ENCODE measurements at places on chromosomes 16 and 17. TPM values are rescaled to one million over a fixed set of nuclear protein-coding genes. Genes with fewer than 3 reads are reported as not detected.

DNA sequence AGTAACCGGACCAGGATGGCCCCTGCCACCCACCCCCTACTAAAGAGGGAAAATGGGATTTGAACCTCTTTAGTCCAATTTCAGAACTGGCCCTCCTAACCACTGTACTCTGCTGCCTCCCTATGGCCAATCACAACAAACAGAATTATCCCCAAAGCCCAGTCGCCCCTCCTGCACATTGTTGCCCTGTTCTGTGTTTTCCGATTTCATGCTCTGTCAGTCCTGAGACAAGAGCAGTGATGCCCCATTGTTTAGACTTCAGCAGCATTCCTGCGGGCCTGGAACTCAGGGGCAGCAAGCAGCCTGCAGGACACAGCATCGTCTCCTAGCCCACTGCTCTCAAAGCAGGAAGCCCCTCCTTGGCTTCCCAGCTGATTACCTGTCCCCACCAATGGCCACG lies 20.5 kb upstream of the KLHL11 start:
- no peak for DNase-seq

GRCh38 chr17:4594931-4595684 lies 10.8 kb downstream of the SMTNL2 start:
- DNase-seq = peak; percentile 22

Gene MMP28
- polyA plus RNA-seq = 13.4 TPM

GRCh38 chr17:75412455-75413317 lies 7.2 kb upstream of the GRB2 start:
- peak; percentile 44 for DNase-seq

DNA sequence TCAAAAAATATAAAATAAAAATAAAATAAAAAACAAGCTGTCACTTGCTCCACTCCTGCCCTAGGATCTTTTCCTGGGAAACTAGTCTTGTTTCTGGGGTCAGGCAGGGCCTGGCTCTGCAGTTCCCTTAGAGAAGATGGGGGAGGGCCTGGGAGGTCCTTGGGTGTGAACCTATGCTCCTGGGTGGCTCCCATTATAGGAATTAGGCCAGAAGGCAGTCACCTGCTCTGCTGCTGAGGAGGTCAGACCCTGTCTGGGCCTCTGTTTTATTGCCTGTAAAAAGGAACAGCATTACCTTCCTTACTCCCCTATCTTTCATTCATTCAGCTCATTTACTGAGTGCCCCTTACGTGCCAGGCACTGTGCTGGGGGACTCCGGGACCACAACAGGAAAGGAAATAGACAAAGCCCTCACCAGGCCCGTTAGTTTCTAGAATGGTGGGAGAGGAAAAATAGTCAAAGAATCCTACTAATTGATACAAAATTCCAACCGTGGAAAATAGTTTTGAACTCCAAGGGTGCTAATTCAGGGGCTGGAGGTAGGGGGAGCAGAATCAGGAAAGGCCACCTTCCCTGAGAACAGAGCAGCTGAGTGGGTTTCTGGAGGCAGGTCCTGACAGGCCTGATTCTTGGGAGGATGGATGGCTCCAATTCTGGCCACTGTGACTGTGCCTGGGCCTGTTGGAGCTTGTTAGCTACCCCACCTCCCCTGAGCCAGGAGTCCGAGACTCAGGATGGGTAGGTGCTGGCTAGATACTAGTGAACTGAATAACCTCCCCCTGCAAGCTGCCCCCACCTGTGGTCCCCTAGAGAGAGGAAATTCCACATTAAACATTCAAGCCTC lies 1.3 kb upstream of the SLC46A1 start:
- DNase-seq = no peak

DNA sequence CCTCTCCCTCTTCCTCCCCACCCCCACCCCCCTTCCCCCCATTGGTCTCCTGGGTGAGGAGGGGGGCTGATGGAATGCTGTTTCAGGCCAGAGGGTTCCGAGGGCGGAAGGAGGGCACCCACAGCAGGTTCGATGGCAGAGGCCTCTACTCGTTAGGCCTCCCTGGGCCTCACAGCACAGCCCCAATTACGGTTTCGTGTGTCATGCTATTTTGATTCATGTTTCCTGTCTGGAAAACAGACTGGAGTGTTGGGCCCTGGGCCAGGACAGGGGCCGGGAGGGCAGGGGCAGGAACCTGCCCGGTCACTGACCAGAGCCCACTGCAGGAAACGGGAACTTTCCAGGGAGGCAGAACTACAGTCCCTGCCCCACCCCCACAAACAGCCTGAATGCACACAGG lies 138.2 kb downstream of the C16orf95 start:
- no peak for DNase-seq

DNA sequence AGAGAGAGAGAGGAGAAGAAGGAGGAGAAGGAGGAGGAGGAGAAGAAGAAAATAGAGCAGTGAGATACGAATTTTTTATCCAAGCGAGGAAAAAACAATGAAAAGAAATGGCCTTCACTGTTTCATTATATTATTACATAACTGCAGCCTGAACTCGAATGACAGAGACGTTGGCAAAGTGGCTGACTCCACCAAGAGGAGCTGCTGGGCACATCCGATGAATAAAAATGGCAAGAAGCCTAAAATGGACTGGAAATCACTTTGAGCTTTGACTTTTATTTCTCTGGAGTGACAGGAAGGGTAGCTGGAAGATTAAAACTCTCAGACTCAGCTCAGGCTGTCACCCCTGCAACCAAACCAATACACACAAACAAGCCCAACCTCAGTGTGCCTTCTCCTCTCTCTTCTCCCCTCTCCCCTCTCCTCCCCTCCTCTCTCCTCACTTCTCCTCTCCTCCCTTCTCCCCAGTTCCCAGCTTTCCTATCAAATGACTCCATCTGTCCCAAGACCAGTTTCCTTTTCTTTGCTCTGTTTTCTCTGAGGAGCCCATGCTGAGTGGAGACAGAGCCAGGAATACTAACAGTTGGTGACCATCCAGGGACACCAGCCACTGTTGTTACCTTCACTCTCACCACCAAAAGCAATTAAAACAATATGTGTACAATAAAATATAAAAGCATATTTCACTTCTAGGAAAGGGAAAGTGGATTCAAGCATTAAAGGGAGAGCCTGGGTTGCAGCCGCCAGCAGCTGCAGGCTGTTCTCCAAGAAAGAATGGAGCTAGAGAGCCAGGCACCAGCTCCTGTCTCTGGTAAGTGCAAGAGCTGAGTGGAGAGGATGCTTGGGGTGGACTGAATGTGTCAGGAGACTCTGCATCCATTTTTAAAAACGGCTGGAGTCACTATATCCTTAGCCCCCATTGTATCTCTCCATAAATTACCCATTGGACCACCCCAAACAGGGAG lies 51.2 kb downstream of the SOX9 start:
- DNase-seq = no peak

- no peak for DNase-seq
Observed at GRCh38 chr16:24749310-24749709, 19.9 kb downstream of the TNRC6A start.

Gene BEAN1
- polyA plus RNA-seq = not detected

Gene SLC2A4
- polyA plus RNA-seq = not detected

Gene C17orf113
- polyA plus RNA-seq = 0.09 TPM

DNA sequence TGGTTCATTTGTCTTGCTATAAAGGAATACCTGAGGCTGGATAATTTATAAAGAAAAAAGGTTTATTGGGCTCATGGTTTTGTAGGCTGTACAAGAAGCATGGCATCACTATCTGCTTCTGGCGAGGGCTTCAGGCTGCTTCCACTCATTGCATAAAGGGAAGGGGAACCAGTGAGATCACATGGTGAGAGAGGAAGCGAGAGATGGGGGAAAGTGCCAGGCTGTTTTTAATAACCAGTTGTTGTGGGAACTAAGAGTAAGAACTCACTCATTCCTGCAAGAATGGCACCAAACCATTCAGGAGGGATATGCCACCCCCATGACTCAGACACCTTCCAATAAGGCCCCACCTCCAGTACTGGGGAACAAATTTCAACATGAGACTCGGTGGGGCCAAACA lies 24.3 kb downstream of the SPECC1 start:
- DNase-seq = no peak

- DNase-seq = no peak
Observed at GRCh38 chr17:65360961-65361552, 200.4 kb downstream of the AXIN2 start.

Gene FOXN1
- polyA plus RNA-seq = not detected

DNA sequence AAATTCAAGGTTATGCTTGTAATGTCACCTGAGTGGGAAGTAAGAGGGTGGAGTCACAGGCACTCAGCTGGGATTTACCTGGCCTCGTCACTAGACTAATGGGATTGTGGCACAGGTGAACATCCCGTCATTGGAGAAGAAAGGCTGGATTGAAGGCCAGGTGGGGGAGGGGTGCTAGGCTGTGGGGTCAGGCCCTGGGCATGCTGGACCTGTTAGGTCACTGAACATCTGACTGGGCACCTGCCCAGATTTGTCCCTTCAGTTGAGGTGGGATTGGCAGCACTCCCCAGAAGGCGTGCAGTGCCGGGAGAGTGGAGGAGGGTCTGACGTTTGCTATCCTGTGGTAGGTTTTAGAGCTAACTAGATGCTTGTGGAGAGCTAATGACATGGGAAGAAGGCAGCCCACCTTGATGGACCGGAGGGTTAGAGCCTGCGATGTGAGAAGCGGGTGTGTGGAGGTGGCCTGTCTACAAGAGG lies 161.5 kb upstream of the ZNF267 start:
- DNase-seq = no peak

GRCh38 chr17:51793686-51794085 lies 364.8 kb downstream of the CA10 start:
- DNase-seq = no peak

Gene MARVELD3
- not detected for polyA plus RNA-seq

DNA sequence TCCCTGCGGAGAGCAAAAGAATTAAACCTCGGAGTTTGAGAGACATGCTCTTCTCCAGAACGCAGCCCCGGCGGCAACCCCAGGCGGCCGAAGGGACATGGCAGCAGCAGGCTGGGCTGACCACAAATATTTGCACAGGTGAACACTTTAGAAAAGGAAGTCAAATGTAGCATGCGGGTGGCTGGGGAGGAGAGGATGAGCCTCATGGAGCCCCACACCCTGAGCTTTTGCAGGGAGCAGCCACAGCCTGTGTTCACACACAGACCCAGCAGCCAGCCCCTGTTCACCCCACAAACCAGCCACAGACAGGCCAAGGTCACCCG lies 17.8 kb downstream of the HS3ST6 start:
- no peak for DNase-seq

- DNase-seq = no peak
Observed at GRCh38 chr16:66681676-66682075, 14.9 kb downstream of the CMTM4 start.

DNA sequence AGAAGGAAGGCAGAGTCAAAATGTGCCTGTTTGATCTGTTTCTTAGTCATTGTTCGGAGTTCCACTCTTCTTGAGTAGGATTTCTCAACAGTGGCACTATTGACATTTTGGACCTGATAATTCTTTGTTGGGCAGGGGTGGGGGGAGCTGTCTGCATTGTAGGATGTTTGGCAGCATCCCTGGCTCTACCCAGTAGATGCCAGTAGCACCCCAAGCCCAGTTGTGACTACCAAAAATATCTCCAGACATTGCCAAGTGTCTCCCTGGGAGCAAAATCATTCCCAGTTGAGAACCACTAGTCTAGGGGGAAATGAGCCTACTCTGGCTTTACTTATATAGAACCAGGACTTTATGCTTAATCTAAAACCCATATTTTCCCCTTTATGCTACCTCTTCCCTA lies 1.1 kb upstream of the GFOD2 start:
- DNase-seq = no peak
